ENCODE measurements at places on chromosomes 1 and 21.

GRCh38 chr1:207885129-207886032, 25.5 kb downstream of the CD34 start:
- peak; percentile 82 for DNase-seq

DNA sequence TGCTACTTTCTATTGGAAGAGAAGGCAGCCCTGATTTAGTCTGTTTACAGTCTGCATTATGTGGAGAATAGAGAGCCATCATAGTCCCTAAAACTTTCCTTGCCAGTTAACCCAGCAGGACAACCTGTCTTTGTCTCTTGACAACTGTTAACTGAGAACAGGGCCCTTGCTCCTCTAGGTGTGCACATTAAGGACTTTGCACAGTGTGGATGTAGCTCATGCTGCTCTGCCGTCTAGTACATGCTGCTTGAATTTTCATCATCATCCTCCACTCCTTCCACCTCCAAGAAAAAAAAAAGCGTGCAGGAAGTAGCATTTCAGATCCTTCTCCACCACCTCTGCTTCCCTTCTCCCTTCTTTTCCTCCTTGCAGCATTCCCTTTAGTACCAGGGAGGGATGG, 91.5 kb downstream of the PBX1 start:
- no peak for DNase-seq

DNA sequence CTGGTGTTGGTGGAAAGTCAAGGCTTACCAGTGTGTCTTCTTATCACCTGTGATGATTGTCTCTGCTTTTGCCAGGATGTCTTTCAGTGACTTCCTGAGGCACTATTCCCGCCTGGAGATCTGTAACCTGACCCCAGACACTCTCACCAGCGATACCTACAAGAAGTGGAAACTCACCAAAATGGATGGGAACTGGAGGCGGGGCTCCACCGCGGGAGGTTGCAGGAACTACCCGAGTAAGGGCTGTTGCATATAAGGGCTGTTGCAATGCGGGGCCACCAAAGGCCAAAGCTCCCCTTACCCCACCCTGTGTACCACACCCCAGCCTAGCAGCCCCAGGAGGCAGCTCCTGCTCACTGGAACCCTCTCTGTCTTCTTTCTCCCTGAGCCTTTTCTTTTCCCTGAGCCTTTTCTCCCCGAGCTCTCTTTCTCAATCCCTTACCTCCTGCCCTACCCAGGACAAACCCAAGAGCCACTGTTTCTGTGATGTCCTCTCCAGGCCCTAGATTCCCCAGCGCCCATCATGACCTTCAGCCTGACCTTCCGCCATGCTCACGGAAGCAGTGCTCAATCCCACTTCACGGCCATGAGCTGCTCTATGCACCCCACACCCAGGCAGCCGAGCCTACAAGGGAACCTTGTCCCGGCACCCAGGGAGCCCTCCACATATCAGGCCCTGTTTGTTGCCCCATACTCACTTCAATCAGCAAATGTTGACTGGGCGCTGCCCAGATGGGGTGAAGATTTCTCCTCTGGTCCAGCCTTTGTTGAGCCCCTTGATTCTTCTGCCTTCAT, 40.6 kb downstream of the CAPN2 start:
- no peak for DNase-seq

- no peak for DNase-seq
Observed at GRCh38 chr1:17687145-17687544, 68.0 kb upstream of the ACTL8 start.

GRCh38 chr1:171800342-171800741, 18.9 kb downstream of the METTL13 start:
- no peak for DNase-seq

GRCh38 chr1:42739753-42740700, at the start of gene CLDN19:
CLDN19 (minus strand) TSS chr1:42740236; CDS start chr1:42740063, 173 bp downstream.
- DNase-seq: no peak

DNA sequence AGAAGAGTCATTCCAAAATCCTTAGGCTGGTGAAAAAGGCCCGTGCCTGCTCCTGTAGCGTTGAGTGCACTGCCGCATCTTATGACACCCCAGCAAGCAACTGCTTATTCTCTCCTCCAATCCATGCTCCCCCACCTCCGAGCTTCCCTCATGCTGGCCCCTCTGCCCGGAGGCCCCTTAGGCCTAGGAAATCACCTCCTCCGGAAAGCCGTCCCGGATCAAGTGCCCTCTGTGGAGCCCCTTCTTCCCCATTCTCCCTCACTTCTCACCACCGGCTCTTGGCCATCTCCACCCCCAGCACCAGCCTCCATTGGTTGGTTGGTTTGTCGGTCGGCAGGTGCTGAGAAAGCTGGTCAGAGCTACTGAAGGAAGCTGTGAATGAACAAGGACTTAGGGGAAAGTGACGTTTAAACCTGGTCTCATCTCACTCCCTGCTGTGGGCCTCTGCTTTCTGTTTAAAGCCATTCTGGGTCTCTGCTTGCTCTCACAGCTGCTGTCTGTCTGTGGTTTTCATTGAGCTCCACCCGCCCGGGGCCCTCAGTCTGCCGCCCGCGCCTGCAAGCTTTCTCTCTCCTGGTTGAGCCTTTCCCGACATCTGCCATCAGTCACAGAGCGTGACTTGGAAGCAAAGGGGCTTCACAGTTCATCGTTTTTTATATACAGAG, 122.2 kb downstream of the KCNN3 start:
- DNase-seq: peak; percentile 35

DNA sequence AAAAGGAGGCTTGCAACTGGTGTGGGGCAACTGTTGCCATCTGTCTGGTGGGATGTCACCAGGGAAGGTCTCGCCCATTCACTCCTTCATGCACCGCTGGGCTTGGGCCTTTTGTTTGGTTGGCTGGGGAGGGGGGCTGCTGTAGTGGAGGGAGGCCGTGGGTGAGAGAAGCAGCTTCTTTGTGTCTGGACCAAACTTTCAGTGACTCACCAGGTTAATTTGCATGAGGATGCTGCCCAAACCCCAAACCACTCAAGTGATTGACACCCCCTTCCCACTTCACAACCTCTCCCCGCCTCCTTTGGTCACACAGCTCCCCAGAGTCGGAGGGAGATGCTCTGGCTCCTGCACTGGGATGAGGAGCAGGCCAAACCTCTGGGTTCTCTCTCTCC, 19.7 kb downstream of the BTG2 start:
- DNase-seq: peak; percentile 85

DNA sequence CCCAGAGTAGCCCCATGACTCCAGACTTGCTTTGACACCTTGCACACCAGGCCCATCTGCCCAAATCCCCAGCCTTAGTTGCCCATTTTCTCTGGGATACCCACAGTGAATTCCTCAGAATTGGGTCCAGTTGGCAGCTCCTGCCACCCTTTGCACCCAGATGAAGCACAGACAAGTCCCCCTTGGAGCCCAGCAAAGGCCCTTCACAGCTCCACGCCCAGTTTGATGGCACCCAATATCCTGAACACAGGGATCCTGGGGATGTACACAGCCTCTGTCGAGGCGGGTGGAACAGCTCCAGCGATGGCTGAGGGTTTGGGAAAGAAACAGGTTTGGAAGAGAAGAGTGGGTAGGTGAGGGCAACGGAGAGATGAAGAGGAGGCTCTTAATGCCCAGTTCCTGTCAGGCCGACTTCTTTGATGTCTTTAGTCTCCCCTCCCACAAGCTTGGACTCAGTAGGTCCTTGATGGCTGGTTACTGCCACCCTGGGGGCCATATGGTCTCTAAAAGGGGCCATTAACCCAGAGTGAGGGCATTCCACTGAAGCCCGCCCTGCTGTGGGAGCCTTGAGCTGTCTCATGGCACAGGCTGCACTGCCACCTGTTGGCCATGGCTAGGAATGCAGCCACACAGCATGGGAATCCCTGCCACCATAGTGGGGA, 21.7 kb downstream of the TMEM53 start:
- peak; percentile 79 for DNase-seq

DNA sequence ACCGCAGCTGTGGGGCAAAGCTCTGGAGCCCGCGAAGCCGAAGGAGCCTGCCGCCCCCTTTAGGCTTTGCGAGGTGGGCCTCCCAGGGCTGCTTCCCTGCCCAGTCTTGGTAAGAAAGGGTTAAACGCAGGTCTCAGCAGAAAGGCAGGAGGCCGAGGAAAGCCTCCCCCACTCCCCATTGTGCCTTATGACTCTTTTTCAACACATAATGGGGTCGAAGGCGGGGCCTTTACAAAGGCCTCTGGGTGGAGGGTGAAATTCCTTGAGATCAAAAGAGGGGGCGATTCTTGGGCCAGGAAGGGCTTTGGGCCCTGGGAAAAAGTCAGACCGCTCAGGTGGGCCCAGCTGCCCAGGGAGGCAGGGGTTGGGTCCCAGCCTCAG, 880 bp downstream of the ALPL start:
- no peak for DNase-seq

DNA sequence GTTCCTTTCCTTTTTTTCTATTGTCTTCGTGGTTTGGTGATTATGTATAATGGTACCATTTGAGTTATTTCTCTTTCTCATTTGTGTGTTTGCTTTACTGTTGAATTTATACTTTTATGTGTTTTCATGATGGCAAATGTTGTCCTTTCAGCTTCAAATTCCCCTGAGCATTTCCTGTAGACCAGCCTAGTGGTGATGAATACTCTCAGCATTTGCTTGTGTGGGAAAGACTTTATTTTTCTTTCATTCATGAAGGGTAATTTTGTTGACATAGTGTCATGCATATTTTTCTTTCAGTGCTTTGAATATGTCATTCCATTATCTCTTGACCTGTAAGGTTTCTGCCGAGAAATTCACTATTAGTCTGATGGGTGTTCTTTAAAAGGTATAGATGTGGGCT, 166.6 kb upstream of the GORAB start:
- DNase-seq: no peak

DNA sequence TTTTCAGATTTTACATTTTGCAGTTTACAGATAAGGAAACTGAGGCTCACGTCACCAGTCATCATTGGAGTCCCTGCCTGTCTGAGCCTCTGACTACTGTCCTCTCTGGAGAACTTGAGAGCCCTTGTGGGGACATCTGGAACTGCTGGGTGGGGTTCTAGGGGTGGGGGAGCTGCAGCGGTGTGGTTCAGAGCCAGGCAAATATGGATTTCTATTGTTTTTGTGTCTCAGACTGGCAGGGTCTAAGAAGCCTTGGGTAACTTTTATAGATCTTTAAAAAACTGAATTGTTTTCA, 46.9 kb downstream of the IER5 start:
- DNase-seq: peak; percentile 43

GRCh38 chr1:100557606-100557953, 19.6 kb downstream of the GPR88 start:
- no peak for DNase-seq

DNA sequence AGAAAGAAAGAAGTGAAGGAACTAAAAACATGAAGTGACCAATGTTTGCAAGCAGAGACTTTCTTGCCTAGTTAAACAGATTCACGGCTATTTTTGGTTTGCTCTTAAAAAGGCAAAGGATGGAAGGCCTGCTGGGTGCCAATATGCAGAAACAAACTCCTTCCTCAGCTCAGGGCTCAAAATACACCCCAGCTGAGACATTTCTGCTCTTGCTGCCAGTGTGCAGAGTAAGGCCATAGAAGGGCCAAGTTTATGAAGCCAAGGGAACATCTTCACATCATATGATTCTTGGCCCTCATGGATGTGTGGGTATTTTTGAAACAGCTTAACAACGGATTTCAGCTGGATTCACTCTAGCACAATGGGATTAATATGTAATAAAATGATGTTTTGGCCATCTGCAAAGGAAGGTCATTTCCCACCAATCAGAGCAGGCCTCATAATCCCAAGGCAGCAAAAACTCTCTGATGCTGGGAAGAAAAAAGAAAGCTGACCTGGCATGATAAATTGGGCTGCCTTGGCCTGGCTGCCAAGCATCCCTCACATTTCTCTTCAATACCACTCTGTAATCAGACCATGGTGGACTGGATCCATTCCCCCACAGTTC, 70.7 kb downstream of the CAPZB start:
- DNase-seq: no peak

DNA sequence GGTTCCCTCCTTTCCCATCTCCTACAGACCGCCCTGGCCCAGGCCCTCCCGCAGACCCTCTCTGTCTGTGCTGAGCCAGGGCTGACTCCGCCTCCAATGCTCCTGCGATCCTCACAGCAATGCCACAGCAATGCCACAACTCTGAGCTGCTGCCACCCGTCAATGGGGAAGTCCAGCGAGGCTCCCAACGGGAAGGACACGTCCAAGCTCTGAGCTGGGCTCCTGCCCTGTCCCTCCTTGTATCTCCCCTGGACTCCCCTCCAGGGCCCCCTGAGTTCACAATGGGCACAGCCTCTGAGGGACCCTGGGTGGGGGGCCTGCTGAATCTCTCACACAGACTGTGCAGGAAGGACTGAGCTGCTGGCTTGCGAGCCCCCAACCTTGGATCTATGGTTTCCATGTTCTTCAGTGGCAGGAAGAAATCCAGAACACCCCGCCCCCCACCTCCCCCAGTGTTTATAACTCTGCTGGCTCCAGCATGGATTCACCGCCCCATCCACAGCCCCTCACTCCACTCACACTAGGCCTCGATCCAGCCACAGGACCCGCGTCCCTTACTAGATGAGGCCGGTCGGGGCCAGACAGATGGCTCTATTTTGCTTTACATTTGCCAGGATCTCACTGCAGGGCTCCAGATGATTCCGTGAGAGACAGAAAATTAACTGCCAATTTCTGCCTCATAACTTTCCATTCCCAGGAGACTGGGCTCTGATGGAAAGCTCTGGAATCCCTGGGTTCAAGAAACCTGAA, 338.0 kb downstream of the MATN1 start:
- no peak for DNase-seq

DNA sequence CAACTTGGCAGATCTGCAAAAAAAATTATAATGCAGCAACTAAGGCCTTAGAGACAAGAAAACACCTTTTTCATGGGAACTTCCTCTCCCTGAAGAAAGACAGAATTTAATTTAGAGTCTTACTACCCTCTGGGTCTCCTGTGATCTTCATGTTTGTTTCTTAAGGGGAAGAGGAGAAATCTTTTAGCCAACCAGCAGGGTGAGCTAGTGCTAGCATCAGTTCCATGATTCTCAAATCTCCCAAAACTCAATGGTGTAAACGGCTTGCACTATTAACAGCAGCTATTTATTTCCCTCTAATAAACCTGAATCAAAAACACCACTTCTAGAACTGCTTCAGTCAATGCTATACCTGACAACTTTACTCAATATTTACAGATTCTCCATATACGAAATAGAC, 3.8 kb downstream of the ZNF644 start:
- DNase-seq: peak; percentile 51

GRCh38 chr1:183368213-183369108, 49.7 kb downstream of the NMNAT2 start:
- no peak for DNase-seq

DNA sequence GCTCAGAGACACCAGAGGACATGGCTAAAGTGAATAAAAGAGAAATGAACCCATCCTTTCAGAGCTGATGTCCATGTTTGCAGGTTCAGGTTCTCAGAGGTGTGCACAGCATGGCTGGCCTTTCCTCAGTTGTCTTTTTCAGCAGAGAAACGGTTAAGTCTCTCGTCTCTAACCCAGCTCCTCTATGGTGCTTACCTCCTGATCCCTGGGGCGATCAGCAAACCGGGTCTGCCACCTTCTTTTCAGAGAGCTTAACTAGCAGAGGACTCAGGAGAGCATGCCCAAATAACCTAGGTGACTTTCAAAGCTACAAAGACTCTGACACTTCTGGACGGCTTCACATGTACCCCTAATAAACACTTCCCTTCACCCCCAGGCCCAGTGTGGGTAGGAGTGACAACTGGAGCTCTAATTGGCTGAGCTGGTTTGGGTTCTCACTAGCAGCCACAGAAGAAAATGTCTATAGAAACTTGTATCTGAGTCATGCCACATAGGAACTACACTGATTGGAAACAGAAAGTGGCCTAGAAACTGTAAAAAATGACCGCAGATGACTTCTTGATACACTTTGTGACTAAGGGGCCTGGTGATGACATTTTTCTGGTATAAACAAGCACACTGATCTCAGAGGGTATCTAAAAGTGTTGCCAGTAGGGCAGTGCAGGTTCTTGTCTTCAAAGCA, at the start of gene AIM2:
AIM2 (minus strand) TSS at position 329 of the 682 bp plus-strand sequence. CDS start 3,267 bp downstream, outside the sequence.
- DNase-seq: peak; percentile 80

GRCh38 chr21:34754690-34755647, 86.2 kb downstream of the CLIC6 start:
- no peak for DNase-seq
